ENCODE measurements at places on chromosomes 12 and 14. TPM values are rescaled to one million over a fixed set of nuclear protein-coding genes. Genes with fewer than 3 reads are reported as not detected.

The RPS6KA5 gene
- 5.1 TPM for total RNA-seq

- DNase-seq, result no peak
Measured at GRCh38 chr12:127107744-127108143, 1159.2 kb upstream of the TMEM132C start.

- DNase-seq, result no peak
Measured at GRCh38 chr12:118459110-118459509, 82.8 kb downstream of the SUDS3 start.

DNA sequence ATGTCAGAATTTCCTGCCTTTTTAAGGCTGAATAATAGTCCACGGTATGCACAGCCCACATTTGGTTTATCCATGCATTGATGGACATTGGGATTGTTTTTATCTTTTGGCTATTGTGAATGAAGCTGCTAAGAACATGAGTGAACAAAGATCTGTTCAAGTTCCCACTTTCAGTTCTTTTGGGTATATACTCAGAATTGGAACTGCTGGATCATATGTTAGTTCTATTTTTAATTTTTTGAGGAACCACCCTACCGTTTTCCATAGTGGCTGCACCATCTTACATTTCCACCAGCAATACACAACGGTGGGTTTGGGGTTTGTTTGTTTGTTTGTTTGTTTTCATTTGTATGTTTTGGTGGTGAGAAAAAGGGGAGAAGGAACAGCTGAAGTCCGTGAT lies 6.4 kb downstream of the GPR68 start:
- no peak for DNase-seq

DNA sequence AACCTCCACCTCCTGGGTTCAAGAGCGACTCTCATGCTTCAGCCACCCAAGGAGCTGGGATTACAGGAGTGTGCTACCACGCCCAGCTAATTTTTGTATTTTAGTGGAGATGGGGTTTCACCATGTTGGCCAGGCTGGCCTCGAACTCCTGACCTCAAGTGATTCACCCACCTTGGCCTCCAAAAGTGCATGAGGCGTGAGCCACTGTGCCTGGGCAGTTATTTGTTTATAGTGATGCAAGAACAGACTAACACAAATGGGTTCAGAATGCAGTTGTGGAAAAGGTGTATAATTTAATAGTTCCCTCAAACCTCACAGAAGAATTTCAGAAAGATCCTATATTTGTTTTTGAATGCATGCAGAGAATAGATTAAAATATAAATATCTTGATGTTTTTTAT lies 447.1 kb downstream of the ZFP36L1 start:
- DNase-seq, result no peak

Data from thymus (tissue), 14 donors.